ENCODE measurements at places on chromosomes 11 and 22.

DNA sequence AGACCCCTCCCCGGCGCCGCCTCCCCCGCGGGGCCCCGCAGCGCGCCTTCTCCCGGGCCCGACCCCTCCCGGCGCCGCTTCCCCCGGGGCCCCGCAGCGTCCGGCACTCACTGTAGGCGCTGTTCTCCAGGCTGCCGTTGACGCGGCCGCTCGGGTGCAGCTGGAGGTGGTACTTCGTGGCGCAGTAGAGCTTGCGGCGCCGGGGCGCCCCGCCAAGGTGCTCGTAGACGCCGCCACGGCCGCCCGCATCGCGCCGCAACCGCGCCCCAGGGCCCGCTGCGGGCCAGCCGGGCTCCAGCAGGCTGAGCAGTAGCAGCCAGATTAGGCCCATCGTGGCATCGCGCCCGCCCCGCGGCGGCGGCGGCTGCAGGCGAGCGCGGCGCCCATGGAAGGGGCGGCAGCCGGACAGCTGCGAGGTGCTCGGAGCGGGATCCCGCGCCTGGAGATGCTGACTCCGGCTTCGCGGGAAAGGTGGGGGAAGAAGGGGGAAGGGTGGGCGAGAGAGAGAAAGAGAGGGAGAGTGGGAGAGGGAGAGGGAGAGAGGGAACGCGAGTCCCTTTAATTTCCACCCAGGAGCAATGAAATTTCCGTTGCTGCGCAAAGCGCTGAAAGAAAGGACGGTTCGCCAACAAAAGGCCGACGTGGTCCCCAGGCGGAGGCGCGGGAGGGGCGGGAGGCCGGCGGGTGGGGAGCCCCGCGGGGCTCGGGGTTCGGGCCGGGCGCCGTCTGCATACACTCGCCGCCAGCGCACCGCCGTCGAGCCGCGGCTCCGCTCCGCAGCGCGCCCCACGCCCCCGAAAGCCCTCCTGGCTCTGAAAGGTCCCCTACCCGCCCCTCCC, at the start of gene FGF3:
Gene FGF3, minus strand, starts transcription at position 814 of the 839 bp plus-strand sequence. Its CDS starts 483 bp downstream, at position 331.
- DNase-seq = no peak

- DNase-seq = no peak
Measured at GRCh38 chr11:34330653-34331052, 27.2 kb downstream of the ABTB2 start.

- DNase-seq = peak; percentile 0
Measured at GRCh38 chr11:132058211-132058772, 687.9 kb downstream of the NTM start.

- no peak for DNase-seq
Measured at GRCh38 chr11:17585911-17586695, 39.0 kb downstream of the OTOG start.

DNA sequence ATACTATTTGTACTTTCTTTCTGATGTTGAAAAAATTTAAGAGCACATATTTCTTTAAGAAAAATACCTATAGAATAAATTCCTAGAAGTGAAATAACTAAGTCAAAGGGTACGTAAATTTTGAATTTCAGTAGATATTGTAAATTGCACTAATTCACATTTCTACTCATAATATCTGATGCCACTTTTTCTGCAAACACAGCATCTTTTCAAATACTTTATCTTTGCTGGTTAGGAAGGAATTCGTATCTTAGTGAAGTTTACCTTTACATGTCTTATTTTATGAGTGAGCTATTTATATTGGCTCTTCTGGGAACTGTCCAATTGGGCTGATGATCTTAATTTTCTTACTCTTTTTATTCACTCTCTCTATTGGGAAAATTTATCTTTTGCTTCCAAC, 148.2 kb downstream of the DDX10 start:
- no peak for DNase-seq

GRCh38 chr22:19571995-19572394, 47.8 kb upstream of the CLDN5 start:
- DNase-seq = no peak

DNA sequence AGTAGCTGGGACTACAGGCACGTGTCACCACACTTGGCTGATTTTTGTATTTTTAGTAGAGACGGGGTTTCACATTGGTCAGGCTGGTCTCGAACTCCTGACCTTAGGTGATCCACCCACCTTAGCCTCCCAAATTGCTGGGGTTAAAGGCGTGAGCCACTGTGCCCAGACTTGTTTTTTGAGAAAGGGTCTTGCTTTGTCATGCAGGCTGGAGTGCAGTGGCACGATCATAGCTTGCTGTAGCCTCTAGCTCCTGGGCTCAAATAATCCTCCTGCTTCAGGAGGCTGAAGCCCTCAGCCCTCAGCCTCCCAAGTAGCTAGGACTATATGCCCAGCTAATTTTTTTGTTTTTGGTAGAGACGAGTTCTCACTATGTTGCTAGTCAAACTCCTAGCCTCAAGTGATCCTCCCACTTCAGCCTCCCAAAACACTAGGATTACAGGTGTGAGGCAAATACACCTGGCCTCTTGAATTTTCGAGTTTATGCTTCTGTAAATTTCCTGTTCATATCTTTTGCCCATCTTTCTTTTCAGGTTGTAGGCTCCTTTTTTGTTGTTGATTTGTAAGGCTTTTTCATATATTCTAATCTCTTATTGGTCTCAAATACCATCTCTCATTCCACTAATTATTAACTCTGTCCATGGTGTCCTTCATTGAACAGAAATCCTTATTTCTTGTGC, 3.4 kb upstream of the RBM4B start:
- no peak for DNase-seq

DNA sequence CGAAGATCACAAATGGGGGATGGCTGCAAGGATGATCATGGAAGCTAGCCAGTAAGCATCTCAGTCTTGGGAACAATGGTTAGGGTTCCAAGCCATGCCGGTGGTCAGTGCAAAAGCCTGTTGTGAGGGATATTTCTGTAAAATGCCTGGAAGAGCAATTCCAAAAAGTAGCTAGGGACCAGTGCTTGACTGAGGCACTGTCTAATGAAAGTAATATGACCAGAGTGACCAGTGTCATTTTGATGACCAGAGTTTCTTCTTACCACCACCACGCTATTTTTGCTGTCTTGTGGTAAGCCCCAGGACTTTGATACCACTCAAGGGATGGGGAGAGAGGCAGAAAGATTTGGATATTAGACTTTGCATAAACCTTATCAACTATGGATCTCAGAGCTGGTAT, 18.4 kb downstream of the GDPD4 start:
- no peak for DNase-seq

- no peak for DNase-seq
Measured at GRCh38 chr11:24082241-24082640, 414.6 kb upstream of the LUZP2 start.

DNA sequence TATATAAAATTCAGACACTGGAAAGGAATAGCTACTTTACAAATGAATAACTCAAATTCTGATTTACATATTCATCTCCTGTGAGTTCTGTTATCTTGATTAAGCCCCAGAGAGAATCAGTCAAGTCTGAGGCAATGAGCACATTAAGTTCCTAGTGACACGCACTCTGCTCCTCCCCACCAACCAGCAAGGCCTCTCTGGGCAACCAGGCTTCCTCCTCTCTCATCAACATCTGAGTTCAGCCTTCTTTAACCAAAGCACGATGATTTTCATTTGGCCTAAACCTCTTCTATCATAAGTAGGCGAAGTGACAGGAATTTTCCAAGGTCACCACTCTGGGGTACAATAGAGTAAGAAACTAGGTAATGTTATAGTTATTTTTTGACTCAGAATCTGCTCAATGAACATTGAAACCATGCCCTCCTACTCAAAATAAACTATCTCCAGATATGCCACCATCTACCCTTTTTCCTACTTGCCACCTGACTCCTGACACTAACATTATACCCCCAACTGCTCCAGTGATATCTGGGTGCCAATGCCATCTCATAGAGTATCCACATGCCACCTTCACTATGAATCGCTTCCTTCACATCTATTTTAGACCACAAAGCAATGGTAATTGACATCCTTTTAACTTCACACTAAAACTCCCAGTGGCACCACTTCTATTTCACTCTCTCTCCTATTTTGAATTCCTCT, 114.8 kb downstream of the FAM76B start:
- no peak for DNase-seq

- DNase-seq = no peak
Measured at GRCh38 chr11:77026743-77027142, 7.5 kb upstream of the B3GNT6 start.

GRCh38 chr11:130849215-130849568, 67.1 kb downstream of the SNX19 start:
- no peak for DNase-seq

DNA sequence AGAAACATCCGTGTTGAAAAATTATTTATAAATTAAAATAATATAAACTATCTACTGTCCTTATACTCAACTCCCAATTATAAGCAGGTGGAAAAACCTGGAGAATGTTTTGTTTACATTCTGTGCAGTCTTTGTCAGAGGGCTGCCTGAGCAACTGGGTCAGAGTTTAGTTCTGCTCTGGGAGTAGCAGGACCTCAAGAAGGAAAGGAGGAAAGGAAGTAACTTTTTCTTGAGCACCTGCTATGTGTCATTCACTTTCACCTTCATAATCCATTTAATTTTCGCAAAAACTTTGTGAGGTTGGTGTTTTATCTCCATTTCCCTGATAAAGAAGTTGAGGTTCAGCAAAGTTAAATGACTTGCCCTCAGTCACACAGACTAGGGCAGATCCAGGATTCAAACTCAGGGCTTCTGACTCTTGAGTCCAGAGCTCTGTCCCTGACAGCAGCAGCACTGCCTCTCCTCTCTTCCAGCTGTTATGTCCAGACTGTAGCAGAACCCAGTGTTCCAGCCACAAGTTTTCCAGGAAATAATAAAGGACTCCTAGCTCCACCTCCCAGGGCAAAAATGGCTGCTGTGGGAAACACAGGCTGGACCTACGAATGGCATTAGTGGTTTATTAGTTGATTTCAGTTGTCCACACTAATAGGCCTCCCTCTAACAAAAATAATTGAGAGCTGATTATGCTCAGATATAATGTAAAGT, 6.4 kb downstream of the CD3E start:
- no peak for DNase-seq

DNA sequence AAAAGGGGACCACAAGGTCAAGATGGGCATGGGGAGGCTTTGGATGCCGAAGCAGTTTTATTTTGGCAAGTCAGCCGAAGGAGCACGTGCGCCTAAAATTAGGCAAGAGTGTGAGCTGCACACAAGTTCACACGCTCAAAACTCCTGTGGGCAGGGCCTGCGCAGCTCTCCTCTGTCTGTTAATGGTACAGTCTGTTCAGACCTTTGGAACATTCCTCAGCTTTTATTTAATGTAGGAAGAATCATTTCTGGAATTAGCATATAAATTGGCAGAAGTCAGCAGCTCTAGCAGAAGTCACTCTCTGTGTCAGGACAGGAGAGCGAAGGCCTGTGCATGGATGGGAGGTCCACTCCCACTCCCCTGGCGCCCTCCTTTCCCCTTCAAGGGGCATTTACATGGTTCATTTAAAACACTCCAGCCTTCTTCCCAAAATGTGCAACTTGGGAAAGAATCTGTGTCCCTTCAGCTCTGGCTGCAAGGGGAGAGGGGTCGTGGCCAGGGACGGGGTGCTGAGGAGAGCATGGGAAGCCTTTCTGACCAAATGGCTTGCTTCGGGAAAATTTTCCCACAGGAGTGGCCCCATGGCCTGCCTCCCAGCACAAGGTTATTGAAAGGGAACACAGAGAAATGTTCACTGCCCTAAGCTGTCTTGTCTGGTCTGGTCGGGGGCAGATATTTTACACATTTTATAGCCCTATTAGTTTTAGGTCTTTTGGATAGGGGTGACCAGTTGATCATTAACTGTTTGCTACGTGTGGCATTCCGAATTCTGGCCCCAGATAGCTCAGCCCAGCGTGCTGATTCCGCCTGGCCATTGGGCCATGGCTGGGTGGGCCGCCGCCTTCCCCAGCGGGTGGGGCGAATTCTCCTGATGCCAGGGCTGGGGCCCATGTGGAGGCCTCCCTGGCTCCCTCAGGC, 43.9 kb upstream of the SMIM38 start:
- DNase-seq = no peak

DNA sequence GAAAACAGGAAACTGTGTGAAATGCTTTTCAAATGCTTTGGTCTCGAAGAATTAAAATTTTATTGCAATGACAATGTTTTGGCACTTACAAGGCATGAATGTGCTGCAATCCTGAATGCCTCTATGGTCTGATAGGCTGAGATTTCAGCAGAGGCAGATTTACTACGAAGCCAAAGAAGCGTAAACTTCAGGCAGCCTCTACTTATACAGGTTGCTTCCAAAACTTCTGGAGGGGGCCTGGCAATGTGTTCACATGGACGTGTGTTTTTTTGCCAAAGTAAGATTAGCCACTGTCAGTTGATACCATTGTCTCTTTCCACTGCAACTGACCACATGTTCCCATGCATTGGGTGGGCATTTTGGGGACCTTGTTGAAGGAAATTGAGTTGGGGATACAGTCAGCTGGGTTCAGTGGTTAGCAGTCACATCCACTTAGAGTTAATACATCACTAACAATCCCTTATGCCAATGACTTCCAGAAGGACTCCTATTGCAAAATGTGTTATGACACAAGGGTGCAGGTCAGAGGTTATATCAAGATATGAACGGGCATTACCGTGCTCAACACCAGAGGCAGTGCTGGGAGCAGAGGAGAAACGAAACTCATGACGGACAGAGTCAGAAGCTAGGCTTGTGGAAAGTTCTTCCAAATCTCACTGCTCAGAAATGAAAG, 48.8 kb downstream of the ABTB2 start:
- DNase-seq = no peak

GRCh38 chr11:132671851-132672370, 860.4 kb downstream of the OPCML start:
- DNase-seq = no peak

DNA sequence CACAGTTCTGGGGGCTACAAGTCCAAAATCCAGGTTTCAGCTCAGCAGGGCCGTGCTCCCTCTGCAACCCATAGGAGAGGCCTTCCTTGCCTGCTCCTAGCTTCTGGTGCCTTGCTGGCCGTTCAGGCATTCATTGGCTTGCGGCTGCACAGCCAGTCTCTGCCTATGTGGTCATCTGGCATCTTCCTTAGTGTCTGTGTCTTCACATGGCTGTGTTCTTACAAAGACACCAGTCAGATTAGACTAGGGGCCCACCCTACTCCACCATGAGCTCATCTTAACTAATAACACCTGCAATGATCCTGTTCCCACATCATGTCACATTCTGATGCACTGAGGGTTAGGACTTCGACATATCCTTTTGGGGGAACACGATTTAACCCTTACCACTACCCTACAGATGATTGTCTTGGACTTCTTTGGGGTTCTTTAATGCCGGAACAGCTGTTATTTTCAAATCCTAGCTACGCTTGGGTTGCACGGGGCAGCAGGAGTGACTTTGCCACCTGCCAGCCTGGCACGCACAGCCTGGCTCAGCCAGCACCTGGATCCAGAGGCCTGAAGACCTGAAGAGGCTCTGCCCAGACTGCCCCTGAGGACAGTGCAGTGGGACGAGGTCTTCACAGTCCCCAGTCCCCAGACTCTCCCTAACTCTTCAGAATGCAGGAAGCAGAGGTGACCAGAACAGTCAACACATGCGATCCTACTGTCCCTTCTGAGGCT, 7.7 kb upstream of the NEAT1 start:
- no peak for DNase-seq

- no peak for DNase-seq
Measured at GRCh38 chr11:30424844-30425243, 101.9 kb downstream of the ARL14EP start.

- no peak for DNase-seq
Measured at GRCh38 chr22:21594865-21595452, 27.4 kb downstream of the UBE2L3 start.

GRCh38 chr22:25137577-25138525, 61.8 kb upstream of the CRYBB3 start:
- no peak for DNase-seq

All from NCI-H1694 treated with DMSO at 0.1 percent for 48 hours (cell line).